ENCODE measurements at places on chromosomes 16 and 17.
A peak's percentile ranks its signal among the peaks of the same experiment; 100 is the strongest.

- peak overlapping the region; percentile 46 for H3K27ac ChIP-seq
- peaks cover 11% of the 10 kb centered on the region for H3K36me3 ChIP-seq
- no peak for DNase-seq
- no peaks in the 10 kb centered on the region for H3K27me3 ChIP-seq
These were observed 1.1 kb downstream of the ROGDI start for GRCh38 chr16:4801051-4801961.

- no peak overlapping the region for H3K27ac ChIP-seq
- no peaks in the 10 kb centered on the region for H3K4me1 ChIP-seq
- no peak overlapping the region for H3K4me3 ChIP-seq
- DNase-seq: no peak
These were observed 23.6 kb downstream of the RAB40B start for GRCh38 chr17:82674656-82675475.

GRCh38 chr16:56702836-56703235 lies 20.6 kb downstream of the MT1X start:
- H3K4me1 ChIP-seq: peaks cover 16% of the 10 kb centered on the region
- H3K27ac ChIP-seq: no peak overlapping the region
- no peaks in the 10 kb centered on the region for H3K36me3 ChIP-seq
- no peak for DNase-seq
- no peaks in the 10 kb centered on the region for H3K27me3 ChIP-seq

- no peak overlapping the region for H3K27ac ChIP-seq
- no peak overlapping the region for H3K4me3 ChIP-seq
- H3K36me3 ChIP-seq: peaks cover 16% of the 10 kb centered on the region
- no peaks in the 10 kb centered on the region for H3K27me3 ChIP-seq
These were observed 4.1 kb downstream of the CSF3 start for GRCh38 chr17:40019140-40019991.

DNA sequence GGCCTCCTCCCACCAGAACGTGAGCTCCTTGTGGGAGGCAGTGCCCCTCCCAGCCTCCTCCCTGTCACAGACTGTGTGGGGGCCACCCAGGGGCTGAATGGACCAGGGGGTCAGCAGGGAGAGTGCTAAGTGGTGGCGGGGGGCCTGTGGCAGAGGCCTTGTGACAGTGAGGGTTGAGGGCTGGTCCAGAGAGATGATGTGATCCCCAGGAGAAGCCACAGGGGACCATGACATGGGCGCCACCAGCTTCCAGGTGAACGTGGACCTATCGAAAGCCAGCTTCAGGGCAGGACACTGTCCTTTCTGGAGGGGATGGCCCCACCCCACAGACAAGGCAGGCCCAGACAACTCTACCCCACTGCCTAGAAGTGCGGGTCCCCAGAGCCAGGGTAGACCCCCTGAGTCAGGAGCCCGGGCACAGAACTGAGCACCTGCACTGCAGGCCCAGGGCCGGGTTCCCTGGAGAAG lies 3.1 kb downstream of the SPSB3 start:
- H3K36me3 ChIP-seq: peaks cover 8% of the 10 kb centered on the region
- H3K4me1 ChIP-seq: peaks cover 33% of the 10 kb centered on the region
- no peak overlapping the region for H3K27ac ChIP-seq
- no peak for DNase-seq
- no peaks in the 10 kb centered on the region for H3K27me3 ChIP-seq

DNA sequence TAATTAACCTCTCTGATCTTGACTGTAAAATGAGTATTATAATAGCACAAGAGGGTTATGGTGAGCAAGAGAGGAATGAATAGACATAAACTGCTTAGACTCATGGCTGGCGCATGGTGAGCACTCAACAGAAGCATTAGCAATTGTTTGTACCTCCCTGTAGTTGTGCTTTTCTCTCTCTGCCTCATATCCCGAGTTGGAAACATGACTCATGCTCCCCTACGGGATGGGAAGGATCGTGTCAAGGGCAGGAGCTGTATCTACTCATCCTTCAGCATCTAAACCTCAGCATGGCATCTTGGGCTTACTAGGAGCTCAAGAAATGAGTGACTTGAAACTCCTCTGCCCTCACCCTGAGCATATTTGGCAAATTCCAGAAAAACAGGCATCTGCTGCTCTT lies 299.6 kb downstream of the MAP2K4 start:
- H3K4me1 ChIP-seq: no peaks in the 10 kb centered on the region
- H3K27me3 ChIP-seq: no peaks in the 10 kb centered on the region
- H3K4me3 ChIP-seq: no peak overlapping the region
- no peak overlapping the region for H3K27ac ChIP-seq
- no peaks in the 10 kb centered on the region for H3K36me3 ChIP-seq
- no peak for DNase-seq

DNA sequence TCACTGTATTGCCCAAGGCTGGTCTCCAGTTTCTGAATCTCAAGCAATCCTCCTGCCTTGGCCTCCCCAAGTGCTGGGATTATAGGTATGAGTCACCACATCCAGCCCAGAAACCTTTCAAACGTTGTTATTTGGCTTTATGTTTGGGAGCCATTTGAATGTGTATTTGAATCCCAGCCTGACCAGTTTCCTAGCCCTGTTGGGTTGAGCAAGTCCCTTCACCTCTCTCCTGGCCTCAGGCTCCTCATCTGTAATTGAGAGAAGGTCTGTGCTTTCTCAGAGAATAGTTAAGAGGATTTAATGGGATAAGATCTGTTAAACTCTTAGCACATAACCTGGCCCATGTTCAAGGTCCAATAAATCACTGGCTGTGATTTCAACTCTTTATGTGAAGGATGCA lies 385.8 kb upstream of the RBFOX1 start:
- no peak overlapping the region for H3K4me3 ChIP-seq
- no peaks in the 10 kb centered on the region for H3K36me3 ChIP-seq
- no peak for DNase-seq
- no peak overlapping the region for H3K27ac ChIP-seq
- H3K4me1 ChIP-seq: no peaks in the 10 kb centered on the region
- H3K27me3 ChIP-seq: no peaks in the 10 kb centered on the region

DNA sequence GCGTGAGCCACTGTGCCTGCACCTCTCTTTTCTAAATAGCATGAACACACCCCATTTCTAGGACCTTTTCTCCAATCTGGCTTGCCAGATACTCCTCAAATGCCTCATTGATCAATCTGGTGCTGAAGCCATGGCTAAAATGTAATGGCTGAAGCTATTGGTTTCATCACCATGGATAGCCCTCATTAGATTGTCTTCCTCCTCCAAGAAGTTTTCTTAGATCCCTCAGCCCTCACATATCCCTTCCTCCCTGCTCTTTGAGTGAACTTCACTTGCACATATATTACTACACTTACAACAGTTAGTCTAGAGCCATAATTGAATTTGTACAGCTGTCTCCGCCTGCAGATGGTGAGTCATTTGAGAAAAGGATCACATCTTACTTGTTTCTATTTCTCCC lies 77.9 kb upstream of the TOX3 start:
- DNase-seq: no peak
- H3K4me3 ChIP-seq: no peak overlapping the region
- no peaks in the 10 kb centered on the region for H3K36me3 ChIP-seq
- H3K4me1 ChIP-seq: no peaks in the 10 kb centered on the region
- H3K27me3 ChIP-seq: no peaks in the 10 kb centered on the region

- H3K36me3 ChIP-seq: peaks cover 5% of the 10 kb centered on the region
- no peaks in the 10 kb centered on the region for H3K4me1 ChIP-seq
- DNase-seq: no peak
- no peaks in the 10 kb centered on the region for H3K27me3 ChIP-seq
- no peak overlapping the region for H3K27ac ChIP-seq
These were observed 147.3 kb downstream of the SNX11 start for GRCh38 chr17:48254896-48255295.

Measured in activated CD8-positive, alpha-beta T cell treated with anti-CD3 and anti-CD28 coated beads, Interleukin-2, amount 10 ng/mL, durations not matched to agents 7 days and 5 days (primary cell).